Smooth muscle cell of the pulmonary artery (primary cell): ENCODE measurements at places on chromosomes 1 and 21. TPM values are rescaled to one million over a fixed set of nuclear protein-coding genes. Genes with fewer than 3 reads are reported as not detected.

Gene AGT
- total RNA-seq, result 0.86 and 2.7 TPM in 2 replicates

Gene PGLYRP4
- total RNA-seq, result not detected in 2 replicates

Gene TDRD10
- total RNA-seq, result not detected in 2 replicates

Gene GUCA2B
- total RNA-seq, result not detected in 2 replicates

Gene THEM4
- 6.5 and 10.7 TPM in 2 replicates for total RNA-seq

Gene AGRN
- 68.9 and 101 TPM in 2 replicates for total RNA-seq

Gene LCE1C
- total RNA-seq, result not detected in 2 replicates

Gene PKLR
- total RNA-seq, result under 0.01 TPM in 1 of 2 replicates, not detected in the other

Gene CD1E
- not detected in 2 replicates for total RNA-seq

Gene BCL2L15
- 0.03 and 0.07 TPM in 2 replicates for total RNA-seq

Gene TFF3
- total RNA-seq, result not detected in 2 replicates

Gene COL6A1
- total RNA-seq, result 1,943 and 3,346 TPM in 2 replicates

Gene SLC6A9
- 15.1 and 16.2 TPM in 2 replicates for total RNA-seq

Gene PFKFB2
- total RNA-seq, result 5.5 and 9.5 TPM in 2 replicates
